ENCODE measurements at places on chromosomes 6 and 20.
A peak's percentile ranks its signal among the peaks of the same experiment; 100 is the strongest.

- no peak for DNase-seq
These were observed 335.6 kb upstream of the BTBD3 start for GRCh38 chr20:11582060-11582459.

GRCh38 chr20:24305371-24305770 is 164.1 kb upstream of the SYNDIG1 start:
- DNase-seq: no peak

DNA sequence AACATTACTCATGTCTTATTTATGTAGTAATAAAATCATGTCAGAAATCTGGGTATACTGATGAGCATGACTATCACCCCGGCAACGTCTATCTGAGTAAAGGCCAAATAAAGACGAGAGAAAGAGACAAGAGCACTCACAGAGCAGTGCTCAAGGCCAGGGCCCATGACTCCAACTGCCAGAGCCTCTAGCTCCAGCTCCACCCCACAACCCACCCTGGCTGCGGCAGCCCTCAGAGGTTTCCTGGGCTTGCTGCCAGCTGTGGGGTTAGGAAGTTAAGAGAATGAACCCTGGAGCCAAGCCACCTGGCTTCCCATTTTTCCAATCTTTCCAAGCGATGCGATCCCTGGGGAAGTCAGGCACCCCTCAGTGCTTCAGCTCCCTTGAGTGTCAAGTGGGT is 92.0 kb upstream of the PAX1 start:
- peak; percentile 50 for DNase-seq

GRCh38 chr20:53750827-53751619 is 157.4 kb upstream of the ZNF217 start:
- DNase-seq: peak; percentile 91

DNA sequence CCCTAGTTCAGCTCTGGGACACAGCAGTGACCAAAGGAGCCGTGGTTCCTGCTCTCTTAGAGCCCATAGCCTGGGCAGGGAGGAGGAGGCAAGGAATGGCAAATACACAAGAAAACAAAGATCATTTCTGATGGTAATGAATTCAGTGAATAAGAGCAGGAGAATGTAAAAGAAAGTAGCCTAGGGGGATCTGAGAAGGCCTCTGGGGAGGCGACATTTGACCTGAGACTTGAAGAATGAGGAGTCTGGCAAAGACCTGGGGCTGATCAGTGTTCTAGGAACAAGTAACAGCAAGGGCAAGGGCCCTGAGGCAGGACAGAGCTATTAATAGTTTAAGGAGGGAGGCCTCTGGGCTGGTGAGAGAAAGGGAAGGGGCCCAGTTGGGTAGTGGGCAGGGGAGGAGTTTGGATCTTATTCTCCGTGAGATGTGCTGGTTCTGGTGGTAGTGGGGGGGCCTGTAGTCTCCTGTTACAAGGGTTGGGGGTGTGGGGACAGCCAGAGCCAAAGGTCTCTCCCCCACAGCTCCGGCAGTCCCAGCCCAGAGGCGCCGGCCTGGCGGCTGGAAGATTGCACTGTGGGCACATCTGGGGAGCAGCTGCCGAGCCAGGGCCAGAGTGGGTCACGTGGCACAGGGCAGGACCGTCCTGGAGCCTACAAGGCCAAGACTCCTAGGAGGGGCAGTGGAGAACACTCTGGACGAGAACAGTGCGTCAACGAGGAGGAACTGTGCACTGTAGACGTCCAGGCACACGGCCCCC is 9.3 kb upstream of the ID1 start:
- peak; percentile 88 for DNase-seq

DNA sequence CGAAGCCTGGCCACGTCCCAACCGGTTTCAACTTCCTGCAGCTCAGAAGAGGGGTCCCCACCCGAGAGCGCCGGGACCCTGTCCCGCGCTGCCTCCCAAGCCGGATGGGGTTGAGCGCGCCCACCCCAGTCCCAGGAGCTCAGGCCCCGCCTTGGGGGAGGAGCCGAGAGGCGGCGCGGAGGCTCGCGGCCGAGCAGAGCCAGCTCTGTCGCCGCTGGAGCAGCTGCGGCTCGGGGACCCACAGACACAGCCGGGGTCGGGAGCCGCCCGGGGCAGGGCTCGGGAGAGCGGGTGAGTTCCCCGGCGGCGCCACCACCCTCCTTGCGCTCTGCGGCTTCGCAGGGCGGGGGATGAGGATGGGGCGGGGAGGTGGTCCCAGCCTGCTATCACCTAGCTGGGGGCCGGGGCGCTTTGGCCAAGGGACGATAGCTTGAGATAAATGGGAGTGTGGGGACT is at the start of gene PPP1R16B:
PPP1R16B (plus strand) TSS at position 196 of the 456 bp plus-strand sequence. CDS start 30,229 bp downstream, outside the sequence.
- peak; percentile 73 for DNase-seq

- peak; percentile 58 for DNase-seq
These were observed 5.1 kb downstream of the KCNS1 start for GRCh38 chr20:45095805-45096238.

GRCh38 chr6:138285800-138286199 is 67.5 kb upstream of the PBOV1 start:
- DNase-seq: no peak

- no peak for DNase-seq
These were observed 637 bp downstream of the TFB1M start for GRCh38 chr6:155313602-155314091.

DNA sequence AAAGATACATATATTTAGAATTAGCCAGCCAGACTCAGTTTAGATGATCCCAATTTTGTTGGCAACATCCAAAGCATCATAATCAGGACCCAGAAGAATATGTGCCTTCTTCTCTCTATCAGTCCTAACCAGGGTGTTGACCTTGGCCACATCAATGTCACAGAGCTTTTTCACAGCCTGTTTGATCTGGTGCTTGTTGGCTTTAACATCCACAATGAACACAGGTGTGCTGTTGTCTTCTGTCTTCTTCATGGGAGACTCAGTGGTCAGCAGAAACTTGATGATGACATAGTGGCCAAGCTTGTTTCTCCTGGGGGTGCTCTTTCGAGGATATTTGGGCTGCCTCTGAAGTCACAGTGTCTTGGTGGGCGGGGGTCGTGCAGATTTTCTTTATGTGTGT is 84.9 kb downstream of the MKKS start:
- DNase-seq: no peak

DNA sequence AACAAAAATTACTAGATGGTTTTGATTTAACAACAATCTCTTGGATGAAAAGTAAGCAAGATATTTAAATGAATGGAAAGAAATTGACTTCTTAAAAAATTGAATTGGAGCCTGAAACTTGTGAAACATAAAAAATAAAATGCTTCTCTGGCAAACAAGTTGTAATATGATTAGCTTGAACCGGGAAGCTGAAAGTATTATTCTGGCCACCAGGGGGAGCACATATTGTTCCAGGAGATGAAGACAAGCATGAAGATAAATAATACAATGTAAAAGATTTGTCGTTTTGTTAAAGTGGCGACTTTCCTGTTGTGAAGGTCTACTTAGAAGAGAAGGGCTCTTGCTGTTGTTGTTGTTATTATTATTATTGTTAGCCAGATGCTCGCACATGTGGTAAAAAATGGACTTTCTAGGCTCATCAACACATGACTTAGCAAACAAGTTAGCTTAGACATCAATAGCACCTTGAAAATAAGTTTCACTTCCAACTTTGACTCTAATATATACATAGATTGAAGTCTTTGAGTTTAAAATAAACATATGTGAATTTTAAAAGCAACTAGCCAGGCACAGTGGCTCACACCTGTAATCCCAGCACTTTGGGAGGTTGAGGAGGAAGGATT is 14.2 kb downstream of the PAX1 start:
- DNase-seq: peak; percentile 76

GRCh38 chr6:157364705-157365104 is 16.3 kb upstream of the ZDHHC14 start:
- DNase-seq: no peak

DNA sequence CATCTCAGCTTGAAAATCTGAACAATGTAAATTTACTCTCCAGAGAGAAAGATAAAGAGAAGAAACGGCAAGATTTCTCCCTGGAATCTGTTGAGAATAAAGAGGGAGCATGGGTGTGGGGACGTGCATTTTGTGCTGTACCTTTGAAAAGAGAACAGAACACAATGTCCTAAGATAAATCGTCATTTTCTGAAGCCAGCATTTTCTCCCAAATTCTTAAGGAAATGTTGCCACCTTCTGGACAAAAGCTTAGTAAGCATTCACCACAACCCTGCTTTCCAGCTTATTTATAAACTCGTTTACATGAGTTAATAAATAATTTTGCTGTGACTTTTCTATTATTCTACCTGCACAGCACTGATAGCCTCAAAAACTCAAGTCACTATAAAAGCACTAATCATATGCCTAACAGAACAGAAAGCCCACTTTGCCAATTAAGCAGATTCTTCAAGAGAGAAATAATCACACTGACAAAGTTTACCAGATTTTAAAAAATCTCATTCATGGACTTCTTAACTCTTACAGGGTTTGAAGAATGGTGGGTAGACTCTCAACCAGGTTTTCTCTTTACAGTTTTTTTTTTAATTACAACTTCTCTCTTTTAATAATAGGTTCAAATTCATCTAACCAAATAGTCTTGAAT is 155.8 kb downstream of the MBOAT1 start:
- DNase-seq: peak; percentile 81

- no peak for DNase-seq
These were observed 141.1 kb downstream of the SYCP2 start for GRCh38 chr20:59792300-59792699.

DNA sequence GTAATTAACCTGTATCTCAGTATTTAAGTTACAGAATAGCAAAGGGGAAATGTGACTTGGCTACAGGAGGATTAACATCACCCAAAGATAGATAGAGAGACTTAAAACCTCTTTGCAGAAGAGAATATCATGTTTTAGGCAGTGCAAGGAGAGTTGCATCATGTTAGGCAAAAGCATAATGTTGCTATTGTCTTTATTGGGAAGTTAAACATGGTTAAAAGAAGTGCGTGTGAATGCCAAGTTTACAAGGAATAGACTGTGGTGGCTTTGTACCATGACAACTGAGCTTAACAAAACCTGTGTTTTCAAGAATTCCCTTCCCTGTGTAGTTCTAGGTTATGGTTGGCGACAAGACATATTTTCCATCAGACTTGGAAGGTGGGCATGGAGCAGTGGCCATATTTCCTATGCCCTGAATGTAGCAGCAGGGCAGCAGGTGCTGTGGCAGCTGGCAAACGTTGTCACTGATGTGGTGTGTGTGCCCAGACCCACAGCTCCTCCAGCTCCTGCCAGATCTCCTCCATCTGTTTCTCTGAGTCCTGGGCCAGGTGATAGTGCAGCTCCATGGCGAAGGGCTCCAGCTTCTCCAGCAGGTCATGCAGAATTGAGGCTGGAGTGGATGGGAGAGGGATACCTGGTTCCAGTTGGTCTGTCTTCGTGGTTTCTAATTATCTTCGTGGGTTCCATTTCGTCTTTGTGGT is 163.3 kb downstream of the QRSL1 start:
- no peak for DNase-seq

- DNase-seq: no peak
These were observed 394.6 kb upstream of the PTCHD4 start for GRCh38 chr6:48505621-48506020.

DNA sequence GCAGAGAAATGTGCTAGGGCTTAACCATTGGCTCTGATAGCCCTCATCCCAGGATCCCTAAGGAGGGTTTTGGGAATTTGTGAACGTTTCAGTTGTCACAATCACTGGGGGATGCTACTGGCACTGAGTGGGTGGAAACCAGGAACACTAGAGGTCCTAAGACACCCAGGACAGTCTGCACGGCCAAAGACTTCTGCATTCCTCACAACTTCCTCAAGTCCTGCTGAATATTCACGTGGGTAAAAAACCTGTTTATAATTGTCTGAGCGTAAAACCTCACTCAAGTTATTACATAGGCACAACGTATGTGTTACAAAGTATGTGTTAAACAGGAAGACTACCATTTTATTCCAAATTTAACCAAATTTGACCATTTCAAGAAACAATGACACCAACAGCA is 52.4 kb downstream of the GMDS start:
- DNase-seq: no peak

GRCh38 chr20:16942756-16943155 is 194.6 kb downstream of the OTOR start:
- DNase-seq: no peak

- no peak for DNase-seq
These were observed 12.0 kb downstream of the GATA5 start for GRCh38 chr20:62463651-62464424.

- no peak for DNase-seq
These were observed 4.5 kb upstream of the CPNE1 start for GRCh38 chr20:35669221-35669620.

DNA sequence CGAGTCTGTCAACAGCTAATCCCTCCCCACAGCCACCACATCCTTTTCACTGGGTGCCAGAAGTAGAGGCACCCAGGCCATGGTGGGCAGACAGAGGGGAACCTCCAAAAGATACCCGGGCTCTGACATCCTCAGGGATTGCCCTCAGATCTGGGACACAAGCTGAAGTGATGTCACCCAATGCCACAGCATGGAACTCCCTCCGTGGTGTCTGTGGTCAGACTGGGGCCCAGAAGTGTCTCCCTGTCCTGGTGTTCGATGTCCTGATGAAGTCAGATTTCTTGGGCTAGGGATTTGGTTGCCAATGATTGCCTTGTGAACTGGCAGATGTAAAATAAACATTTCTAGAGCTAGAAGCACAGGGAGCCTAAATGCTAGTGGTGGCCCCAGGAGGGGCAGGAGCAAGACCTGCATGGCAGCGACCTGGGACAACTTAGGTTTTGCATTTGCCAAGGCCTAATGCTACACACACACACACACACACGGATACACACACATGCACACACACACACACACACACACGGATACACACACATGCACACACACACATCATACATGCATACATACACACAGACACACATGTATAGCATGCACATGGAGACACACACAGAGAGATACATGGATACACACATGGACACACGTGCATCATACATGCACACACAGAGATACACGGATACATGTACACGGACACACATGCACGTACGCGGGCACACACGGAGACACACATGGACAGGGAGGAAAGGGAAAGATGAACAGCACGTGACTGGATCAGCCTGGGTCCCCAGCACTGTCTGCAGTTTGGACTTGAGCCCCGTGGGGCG is 221.0 kb downstream of the NFATC2 start:
- no peak for DNase-seq

DNA sequence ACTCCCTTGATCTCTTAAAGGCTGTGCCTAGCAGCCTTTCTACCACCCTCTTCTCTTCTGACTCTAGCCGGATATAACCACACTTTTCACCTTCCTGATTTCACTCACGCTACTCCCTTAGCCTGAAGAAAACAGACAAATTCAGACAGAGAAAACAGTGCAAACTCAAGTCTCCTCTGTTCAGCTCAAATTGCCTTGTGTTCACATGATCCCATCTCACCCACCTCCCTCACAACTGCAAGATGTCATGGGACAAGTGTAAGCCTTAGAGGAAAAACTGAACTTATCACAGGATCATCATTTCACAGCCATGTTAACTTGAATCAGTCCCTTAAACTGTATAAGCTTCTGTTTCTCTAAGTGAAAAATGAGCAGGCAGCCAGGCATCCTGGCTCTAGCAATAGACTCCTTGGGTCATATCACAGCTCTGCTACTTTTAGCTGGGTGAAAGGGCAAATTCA is 66.5 kb upstream of the TENT5A start:
- no peak for DNase-seq

- DNase-seq: no peak
These were observed 629.8 kb upstream of the AGPAT4 start for GRCh38 chr6:161903584-161904212.

GRCh38 chr6:16731478-16732051 is 29.7 kb downstream of the ATXN1 start:
- DNase-seq: no peak

GRCh38 chr6:133277900-133278545 is 36.9 kb downstream of the EYA4 start:
- no peak for DNase-seq

All from lung (tissue), 17 donors.